ENCODE measurements at places on chromosomes 11 and 22.
A peak's percentile ranks its signal among the peaks of the same experiment; 100 is the strongest.

GRCh38 chr22:50025993-50026392, 13.4 kb upstream of the IL17REL start:
- DNase-seq, result no peak

- DNase-seq, result no peak
Measured at GRCh38 chr11:57373146-57373545, 7.8 kb downstream of the PRG3 start.

DNA sequence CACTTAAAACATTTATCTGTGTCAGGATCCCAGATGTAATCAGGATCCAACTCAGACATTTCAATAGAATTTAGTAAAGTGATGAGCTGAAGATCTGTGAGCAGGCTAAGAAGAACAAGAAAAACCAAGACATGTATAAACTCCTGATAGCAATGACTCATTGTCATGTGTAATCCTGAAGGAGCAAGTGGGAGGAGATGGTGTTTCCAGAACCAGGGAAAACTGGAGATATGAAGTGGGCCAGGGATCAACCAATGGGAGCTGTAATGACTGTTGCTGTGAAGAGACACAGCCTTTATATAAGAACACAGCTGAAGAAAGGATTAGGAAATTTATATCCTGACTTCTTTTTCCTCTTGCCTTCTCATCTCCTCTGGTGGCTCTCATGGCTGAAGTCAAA, 682.5 kb upstream of the ARHGAP42 start:
- no peak for DNase-seq

GRCh38 chr11:2363577-2364370, 13.3 kb upstream of the CD81 start:
- DNase-seq, result no peak

- no peak for DNase-seq
Measured at GRCh38 chr11:112451250-112451649, 190.6 kb upstream of the PLET1 start.

DNA sequence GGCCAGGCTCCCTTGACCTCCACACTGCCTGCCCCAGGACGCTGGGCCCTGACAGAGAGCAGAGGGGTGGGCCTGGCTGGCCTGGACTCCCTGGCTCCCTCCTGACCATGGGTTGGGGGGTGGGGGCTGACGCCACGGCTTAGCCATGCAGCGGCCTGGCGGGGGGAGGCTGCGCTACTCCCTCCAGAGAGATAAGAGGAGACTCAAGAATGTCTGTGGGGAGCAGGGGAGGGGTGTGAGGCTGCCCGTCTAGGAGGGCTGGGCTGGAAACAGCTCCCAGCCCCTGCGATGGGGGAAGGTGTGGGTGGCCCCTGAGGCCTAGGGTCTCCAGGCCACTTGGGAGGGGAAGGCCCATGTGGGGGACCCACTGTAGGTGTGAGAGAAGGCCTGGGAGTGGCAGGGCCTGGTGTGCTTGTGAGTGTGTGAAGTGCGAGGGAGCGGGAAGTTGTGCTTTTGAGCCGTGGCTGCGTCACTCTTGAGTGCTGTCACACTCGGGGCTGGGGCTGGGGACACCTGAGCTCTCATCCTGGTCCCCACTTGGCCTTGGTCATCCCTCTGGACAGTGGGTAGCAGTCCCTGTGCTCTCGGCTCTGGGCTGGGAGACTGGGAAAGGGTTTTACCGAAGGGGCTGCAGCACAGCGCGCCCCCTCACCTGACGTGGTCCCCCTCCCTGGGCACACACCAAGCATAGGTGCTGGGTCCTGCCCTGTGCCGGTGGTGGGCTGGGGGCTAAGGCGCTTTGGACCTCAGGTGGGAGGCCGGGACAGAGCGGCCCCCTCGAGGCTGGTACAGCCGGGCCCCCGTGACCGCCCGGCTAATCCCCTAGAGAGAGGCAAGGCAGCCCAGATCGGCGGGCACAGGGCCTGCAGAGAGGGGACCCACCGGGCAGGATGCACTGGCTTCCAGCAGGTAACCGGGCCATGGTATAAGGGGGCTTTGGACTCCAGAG, 2.4 kb downstream of the MYRF start:
- no peak for DNase-seq

DNA sequence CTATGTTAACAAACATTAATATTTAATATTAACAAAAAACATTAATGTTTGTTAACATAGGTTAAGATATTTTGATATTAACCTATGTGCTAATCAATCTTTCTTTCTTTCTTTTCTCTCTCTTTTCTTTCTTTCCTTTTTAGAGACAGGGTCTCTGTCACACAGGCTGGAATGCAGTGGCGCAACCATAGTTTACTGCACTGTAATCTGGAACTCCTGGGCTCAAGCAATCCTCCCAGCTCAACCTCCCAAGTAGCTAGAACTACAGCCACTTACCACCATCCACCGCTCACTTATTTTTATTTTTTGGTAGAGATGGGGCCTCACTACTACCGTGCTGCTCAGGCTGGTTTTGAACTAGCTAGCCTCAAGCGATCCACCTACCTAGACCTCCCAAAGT, 13.2 kb downstream of the SIK3 start:
- DNase-seq, result no peak

GRCh38 chr11:129895126-129896041, at the start of gene NFRKB:
Gene NFRKB (minus strand): TSS chr11:129895578. CDS start chr11:129892849, 2,729 bp downstream.
- DNase-seq, result peak; percentile 43

GRCh38 chr11:57662893-57663292, 5.0 kb upstream of the ZDHHC5 start:
- no peak for DNase-seq

- DNase-seq, result no peak
Measured at GRCh38 chr11:107018219-107018901, at the start of gene GUCY1A2. Gene GUCY1A2 (minus strand): TSS chr11:107018476. CDS start chr11:107018055, 421 bp downstream.

DNA sequence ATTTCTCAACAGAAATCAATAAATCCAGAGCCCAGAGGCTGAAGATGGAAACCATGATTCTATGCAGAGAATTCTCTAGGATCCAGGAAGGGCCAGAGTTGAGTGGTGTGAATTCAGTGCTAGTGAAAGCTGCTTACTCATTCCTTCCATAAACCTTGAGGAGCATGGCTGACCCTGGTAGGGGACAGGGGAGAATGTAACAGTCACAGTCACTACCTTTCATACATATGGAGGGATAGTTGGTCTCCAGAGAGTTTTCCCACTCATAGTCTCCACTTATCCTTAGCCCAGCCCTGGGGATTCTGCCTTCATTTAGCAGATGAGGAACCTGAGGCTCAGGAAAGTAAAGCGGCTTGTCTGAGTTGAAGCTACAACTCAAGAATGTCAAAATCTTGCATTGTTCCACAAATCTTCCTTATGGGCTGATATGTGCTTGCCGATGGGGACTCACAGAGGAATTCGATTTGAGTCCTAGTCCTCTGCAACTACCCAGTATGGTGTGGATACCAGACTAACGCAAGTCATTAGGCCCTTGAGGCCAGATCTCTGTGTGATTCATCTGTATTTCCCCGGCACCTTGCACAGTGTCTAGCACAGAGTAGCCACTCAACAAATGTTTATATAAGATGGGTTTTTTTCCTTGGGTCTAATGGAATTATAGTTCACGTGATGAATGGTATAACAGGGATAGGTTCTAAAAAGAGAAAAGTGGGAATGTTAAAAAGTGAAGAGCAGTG, 3.7 kb upstream of the ANAPC15 start:
- DNase-seq, result no peak

DNA sequence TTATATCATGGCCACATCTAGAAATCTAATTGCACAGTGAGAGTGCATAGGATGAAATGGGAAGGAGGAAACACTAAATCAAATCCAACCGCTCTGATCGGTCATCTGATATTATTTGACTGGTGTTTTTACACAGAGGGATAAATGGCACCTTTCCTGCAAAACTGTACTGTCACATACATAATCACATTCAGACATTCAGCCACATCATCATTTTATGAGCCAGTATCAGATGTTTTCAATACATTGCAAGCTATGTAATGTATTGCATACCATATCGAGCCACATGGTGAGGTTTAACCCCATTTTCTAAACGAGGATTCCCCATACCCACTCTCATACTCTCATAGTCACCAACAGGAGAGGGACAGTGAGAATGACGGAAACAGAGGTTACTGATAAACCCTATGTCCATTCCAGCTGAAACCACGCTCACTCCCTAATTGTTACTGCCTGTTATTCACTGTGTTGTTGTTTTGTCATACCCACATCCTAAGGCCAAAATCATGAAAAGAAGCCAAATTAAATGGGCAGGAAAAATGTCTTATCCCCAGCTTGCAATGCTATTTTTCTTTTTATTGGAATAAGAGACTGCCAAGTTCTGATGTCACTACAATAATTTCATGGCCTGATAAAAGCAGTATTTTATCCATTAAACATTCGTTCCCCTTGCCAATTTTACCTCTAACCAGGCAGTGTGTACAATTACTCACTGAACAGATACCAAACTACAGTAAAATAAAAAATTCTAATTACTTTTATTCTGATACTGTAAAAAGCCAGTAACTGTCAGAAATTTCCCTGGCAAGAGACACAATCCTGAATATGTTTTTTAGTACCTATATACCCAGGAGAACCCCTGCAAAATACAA, 9.0 kb downstream of the CDON start:
- DNase-seq, result no peak

- no peak for DNase-seq
Measured at GRCh38 chr22:19951346-19951745, 9.7 kb upstream of the TXNRD2 start.

DNA sequence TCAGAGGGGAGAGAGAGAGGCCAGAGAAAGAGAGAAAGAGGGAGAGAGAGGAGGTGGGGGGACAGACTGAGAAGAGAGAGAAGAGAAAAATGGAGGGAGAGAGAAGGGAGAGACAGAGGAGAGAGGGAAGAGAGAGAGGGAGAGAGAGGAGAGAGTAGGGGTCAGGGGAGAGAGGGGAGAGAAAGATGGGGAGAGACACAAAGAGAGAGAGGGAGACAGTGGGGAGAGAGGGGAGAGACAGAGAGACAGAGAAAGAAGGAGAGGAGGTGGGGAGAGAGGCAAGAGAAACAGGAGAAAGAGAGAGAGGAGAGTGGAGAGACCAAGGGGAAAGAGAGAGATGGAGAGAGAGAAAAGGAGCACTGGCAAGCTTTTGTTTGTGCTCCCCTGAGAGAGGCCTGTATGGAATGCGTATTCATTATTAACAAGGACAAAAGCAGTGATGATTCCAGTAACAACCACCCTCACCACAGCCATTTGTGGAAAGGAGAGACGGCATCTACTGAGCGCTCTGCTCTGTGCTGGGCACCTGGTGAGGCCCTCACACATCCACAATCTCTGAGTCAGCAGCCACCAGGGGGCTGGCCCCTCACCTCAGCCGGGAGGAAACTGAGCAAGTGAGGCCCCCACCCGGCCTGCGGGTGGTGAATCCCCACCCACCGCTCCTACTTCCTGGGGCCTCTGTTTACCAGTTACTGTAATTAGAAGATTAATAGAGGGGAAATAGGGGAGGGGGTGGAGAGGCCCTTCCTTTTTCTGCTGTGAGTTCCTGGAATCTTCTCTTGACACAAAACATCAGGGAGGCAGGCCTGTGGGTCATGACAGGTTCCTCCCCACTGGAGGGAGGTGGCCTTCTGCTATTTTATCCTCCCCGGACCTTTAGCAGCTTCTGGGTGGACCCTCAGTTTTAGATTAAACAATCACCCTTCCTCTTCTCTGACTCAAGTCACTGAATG, 14.6 kb upstream of the MIAT start:
- no peak for DNase-seq

GRCh38 chr11:74744277-74744676, 4.4 kb upstream of the RNF169 start:
- no peak for DNase-seq

GRCh38 chr22:19892925-19893324, 38.3 kb upstream of the GNB1L start:
- DNase-seq, result no peak

DNA sequence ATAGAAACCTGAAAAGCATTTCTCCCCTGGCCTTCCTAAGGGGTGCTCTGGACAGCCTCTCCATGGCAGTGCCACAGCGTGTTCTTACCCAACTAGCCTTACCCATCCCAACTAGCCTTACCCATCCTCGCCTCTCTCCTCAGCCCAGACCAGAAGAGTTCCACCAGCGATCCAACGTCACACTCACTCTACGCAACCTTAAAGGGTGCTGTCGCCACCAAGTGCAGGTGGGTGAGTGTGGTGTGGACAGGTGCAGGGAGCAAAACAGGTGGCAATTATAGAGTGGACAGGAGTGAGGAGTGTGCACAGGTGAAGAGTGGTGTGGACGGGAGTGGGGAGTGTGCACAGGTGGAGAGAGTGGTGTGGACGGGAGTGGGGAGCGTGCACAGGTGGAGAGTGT, 17.8 kb downstream of the TMEM121B start:
- DNase-seq, result no peak

DNA sequence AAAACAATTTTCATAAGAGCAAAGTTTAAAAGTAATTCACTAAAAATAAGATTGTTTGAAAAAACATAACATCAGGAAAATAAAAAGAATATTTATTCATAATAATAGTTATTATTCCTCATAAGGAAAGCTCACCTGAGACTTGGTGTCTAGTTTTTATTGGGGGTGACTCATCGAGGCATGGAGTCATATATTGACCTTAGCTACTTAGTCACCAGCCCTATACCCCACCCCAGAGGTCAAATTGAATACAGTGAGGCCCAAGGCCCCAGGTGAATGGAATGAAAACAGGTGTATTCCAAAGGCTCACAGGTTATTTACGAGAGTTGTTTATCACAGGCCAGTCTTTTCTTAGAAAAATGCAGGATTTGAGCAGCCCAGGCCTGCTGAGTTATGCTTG, 36.9 kb downstream of the CNTF start:
- DNase-seq, result no peak

GRCh38 chr11:64251016-64251752, at the start of gene PLCB3:
Gene PLCB3 (plus strand): TSS chr11:64251530. CDS start chr11:64251650, 120 bp downstream.
- no peak for DNase-seq

GRCh38 chr11:115117956-115118493, 386.2 kb downstream of the CADM1 start:
- no peak for DNase-seq

GRCh38 chr11:14443638-14444037, 56.0 kb downstream of the COPB1 start:
- DNase-seq, result no peak

- DNase-seq, result no peak
Measured at GRCh38 chr11:6061475-6061874, 30.9 kb upstream of the OR56A1 start.

GRCh38 chr11:119346605-119347004, at the start of gene MFRP:
Gene MFRP (minus strand): TSS chr11:119346705. CDS start chr11:119346513, 192 bp downstream.
- no peak for DNase-seq

DNA sequence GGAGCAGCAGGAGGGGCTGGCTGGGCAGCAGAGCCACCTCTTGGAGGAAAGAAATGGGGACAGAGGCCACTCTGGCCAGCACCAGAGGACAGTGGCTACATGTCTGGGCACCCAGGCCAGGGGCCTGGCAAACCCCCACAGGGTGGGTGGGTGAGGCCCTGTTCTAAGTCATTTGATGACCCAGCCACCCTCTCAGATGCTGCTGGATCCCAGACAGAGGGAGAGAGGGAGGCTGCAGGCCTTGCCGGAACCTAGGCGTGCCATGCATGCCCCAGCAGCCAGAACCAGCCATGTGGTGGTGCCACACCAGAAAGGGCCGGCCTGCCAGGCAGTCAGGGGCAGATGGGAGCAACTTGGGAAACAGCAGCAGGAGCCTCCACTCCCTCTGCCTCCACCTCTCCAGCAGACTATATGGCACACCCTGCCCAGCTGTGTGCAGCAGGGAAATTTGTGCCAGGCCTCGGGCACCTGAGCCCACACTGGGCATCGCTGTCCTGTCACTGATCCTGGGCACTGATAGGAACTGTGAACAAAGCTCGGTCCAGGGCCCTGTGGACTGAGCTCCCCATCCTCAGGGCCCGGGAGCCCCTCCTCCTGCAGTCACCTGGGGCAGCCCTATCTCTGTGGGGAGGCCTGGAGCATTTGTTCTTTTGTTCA, 45.2 kb downstream of the RTN4R start:
- DNase-seq, result no peak

GRCh38 chr11:7892059-7892699, 38.9 kb downstream of the OR10A6 start:
- no peak for DNase-seq
